ENCODE measurements at places on chromosomes 2 and 18.
A peak's percentile ranks its signal among the peaks of the same experiment; 100 is the strongest.

DNA sequence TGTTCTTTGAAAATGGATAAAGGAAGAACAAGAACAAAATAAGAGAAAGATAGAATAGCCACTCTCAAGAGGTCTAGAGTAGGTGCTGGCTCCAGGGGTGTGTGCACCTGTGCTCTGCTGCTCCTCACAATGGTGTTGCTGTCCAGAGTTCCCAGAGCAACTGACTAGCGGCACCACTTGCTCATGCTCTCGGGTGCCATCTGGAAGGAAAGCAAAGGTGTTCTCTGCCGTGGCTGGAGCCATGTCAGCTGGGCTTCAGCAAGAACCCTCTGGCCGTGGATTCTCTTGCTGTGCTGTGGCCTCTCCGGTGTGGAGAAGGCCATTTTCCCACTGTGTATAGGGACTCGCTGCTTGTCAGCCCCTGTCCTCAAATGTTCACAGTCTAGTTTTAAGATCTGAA lies 114.6 kb upstream of the TEX51 start:
- no peak for DNase-seq

- DNase-seq: no peak
These were observed 21.6 kb downstream of the BMP10 start for GRCh38 chr2:68849579-68850030.

- no peak for DNase-seq
These were observed 1087.6 kb upstream of the PIK3C3 start for GRCh38 chr18:40867459-40867858.

DNA sequence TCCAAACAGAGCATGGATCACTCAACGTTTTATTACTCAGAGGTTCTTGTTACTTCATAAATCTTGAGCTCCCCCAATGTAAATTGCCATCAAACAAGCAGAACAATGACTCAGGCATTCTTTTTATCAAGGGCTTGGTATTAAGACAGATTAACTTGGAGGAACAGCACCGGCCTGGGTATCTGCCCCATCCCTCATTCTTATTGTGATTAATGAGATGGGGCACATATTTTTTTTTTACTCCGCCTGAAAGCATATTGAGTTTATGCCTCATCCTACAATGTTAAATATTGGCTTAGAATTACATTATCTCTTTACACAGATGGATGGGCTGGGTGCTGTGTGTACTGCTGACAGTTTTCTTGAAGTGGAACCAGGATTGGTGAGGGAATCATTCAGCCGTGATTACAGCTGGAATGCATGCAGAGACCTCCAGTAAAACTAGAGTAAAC lies 387.3 kb downstream of the CLIP4 start:
- no peak for DNase-seq

DNA sequence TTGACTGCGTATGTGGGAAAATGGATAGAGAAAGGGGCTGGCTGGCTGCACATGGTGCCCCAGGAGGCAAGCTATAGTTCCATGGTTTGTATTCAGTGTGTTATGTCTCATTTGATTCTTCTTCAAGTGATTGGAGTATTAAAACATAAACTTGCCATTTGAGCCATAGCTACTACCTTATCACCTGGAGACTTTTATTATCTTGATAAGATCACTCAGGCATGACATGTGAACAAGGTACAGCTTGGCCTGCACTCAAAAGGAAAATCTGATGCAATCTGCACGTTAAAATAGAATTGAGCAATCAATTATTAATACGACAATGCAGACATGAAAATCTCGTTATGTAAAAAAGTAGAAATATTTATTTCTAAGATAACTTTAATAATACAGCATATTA lies 116.9 kb downstream of the RND3 start:
- no peak for DNase-seq

DNA sequence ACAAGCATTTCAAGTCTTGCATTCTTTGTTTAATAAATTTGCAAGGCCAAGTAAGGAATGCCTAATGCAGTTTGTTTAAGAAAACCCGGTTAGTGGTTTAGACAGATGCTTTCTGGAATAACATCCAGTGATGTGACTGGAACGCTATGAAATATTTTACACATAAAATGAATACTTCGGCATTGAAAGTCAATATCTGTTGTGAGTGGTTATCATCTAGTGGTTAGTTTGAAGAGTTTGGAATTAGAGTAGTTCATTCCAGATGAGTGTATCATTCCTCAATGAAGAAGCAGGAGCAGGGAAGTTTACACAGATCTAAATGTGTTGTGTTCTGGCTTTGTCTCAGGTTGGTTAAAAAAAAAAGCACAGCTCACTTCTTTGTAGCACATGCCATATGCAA lies 608.0 kb upstream of the PIK3C3 start:
- DNase-seq: no peak

GRCh38 chr2:189309331-189309730 lies 129.8 kb upstream of the COL5A2 start:
- no peak for DNase-seq

GRCh38 chr18:27202741-27203140 lies 17.6 kb upstream of the CHST9 start:
- DNase-seq: no peak

DNA sequence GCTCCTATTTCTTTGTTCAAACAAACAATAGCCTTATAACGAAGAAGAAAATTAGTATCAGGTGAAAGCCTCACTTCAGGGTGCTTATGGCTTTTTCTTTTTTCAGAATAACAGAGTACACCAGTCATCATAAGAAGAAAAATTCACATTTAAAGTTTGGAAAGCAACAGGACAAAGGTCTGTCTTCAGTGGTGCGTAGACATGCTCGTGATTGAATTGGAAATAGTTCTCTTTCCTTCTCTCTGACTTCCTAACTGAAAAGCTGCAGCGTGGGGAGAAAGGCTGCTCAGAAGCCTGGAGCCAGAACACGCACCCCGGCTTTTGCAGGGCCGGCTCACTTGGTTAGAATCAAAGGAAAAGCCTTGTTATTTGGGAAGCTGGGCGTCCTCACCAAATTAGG lies 127.6 kb upstream of the ZNF516 start:
- DNase-seq: no peak

GRCh38 chr18:2894841-2895370 lies 48.1 kb downstream of the EMILIN2 start:
- DNase-seq: no peak

GRCh38 chr2:174492963-174493431 lies 6.2 kb upstream of the GPR155 start:
- DNase-seq: peak; percentile 76

DNA sequence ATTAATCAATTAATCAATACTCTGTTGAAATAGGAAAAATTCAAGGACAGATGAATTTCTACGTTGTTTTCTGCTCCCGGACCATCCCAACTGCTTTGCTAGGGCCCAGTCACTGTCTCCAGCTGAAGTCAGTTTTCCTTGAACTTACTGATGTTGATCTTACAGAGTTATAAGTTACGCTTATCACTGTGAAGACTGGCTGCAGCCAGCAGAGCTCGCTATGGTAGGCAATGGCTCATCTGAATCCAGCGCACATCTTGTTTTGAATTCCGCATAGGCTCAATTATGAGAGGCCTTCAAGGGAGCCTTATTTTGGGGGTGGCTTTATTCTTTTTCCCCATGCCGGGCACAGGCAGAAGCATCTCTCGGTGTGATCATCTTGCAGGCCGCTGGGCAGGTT lies 2.7 kb downstream of the MC2R start:
- no peak for DNase-seq

Measured in activated T-cell treated with anti-CD3 and anti-CD28 coated beads, Interleukin-2, amount 50 U/mL, for 72 hours (primary cell).